ENCODE measurements at places on chromosomes 1 and 21.
A peak's percentile ranks its signal among the peaks of the same experiment; 100 is the strongest.

DNA sequence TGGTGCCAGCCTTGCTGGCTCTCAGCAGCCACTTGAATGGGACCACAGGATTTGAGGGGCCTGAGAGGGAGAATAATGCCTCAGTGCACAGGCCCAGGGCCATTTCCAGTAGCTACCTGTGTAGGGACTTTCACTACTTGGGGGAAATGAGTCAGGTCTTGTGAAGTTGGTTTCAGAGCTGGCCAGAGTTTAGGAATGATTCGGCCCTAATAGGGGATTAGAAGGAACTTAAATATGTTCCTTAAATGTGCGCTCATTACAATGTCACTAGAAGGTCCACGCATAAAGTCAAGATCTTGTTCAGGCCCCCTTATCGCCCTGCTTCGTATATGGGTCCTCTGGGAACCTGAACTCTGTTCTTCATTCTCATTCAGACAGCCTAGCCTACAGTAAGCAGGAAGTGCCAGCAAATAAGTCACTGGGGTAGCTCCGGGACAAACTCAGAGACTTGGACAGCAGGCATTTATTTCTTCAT is 5.6 kb upstream of the AKR1A1 start:
- DNase-seq: no peak

- DNase-seq: no peak
Measured at GRCh38 chr1:3588395-3588794, 22.9 kb downstream of the MEGF6 start.

- peak; percentile 5 for DNase-seq
Measured at GRCh38 chr1:28718586-28719331, 18.0 kb upstream of the YTHDF2 start.

DNA sequence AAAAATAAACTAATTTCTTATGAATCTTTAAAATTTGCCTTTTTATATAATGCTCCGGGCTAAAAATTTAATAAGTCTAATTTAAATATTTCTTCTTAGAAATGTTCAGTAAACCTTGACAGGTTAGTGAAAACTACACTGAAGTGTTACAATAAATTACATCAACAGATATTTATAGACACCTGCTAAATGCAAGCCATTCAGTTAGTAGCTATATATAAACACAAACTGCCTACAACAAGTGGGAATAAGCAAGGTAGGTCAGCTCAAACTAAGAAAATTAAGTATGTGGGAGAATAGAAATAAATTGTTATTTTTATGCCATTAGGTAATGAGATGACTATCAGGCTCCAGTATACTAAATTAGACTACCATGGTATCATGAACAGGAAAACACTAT is 215.6 kb downstream of the DENND1B start:
- DNase-seq: no peak

DNA sequence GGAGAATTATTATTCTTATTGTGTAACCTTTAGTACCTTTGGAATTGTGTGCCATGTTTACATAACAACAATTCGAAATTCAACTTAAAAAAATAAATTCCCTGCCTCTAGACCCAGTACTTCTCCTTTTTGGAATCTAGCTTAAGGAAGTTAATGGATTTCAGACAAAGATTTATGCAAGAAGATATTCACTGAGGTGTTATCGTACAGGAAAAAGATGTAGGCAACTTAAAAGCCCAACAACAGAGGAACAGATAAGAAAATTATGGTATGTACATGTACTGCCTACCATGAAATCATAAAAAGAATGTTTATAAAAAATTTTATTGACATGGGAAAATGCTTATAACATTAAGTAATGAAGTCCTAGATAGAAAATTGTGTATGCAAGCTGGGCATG is 18.2 kb upstream of the STMN1 start:
- no peak for DNase-seq

- no peak for DNase-seq
Measured at GRCh38 chr1:171868217-171868803, 27.0 kb downstream of the DNM3 start.

DNA sequence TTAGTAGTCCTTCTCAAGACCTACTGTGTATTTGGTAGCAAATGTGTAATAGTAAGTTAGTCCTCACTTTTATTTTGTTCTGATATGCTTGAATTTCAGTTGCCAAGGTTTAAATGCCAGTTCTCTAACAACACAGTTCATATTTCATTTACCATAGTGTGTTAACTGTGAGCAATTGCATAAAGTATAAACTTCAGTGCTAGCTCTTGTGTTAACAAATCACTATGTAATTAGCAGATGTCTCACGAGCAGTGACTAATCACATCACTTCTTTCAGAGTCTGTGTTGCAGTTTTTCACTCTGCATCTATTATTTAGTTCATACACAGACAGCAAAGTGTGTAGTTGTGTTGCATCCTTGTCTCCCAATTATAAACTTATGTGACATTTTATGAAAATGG is 47.8 kb downstream of the ZMYM4 start:
- no peak for DNase-seq

DNA sequence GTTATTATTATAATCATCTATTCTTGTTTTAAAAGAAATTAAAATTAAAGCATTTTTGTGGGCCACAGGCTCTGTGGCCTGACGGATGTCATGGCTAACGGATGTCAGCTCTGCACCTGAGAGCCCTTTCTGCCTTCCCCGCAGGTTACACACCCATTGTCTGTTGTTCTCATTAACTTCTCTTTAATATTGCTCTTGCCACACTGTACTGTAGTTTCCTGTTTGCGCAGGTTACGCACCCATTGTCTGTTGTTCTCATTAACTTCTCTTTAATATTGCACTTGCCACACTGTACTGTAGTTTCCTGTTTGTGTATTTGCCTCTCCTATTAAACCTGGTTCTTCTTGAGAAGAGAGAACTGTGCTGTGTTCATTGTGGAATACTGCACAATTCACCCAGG is 294.4 kb upstream of the PLXNA2 start:
- no peak for DNase-seq

DNA sequence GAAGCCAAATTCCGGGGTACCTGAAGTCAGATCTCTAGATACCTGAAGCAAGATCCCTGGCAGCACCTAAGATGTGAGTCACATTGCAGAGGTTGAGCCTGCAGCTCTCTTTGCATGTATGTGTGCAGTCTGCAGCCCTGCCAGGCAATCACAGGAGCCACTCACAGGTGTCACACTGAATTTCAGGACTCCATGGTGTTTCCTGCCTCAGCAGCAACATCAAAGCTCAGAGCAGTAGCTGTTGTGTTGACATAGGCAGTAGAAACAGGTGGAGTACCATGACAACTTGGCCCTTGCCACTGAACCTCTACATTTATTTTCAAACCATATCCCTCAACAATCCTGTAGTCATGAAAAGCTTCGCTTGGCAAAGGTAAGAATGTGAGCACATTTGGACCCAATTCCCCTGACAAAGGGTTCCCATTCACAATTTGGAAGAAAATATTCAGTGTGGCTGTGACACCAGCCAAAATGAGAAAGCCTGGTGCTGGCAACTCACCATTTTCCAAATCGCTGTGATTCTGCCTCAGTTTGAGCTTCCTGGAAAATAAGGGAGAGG is 419.8 kb upstream of the NFIA start:
- no peak for DNase-seq

- no peak for DNase-seq
Measured at GRCh38 chr1:113021430-113022085, 51.4 kb upstream of the LRIG2 start.

GRCh38 chr1:196897158-196897828 is 9.4 kb downstream of the CFHR4 start:
- no peak for DNase-seq

DNA sequence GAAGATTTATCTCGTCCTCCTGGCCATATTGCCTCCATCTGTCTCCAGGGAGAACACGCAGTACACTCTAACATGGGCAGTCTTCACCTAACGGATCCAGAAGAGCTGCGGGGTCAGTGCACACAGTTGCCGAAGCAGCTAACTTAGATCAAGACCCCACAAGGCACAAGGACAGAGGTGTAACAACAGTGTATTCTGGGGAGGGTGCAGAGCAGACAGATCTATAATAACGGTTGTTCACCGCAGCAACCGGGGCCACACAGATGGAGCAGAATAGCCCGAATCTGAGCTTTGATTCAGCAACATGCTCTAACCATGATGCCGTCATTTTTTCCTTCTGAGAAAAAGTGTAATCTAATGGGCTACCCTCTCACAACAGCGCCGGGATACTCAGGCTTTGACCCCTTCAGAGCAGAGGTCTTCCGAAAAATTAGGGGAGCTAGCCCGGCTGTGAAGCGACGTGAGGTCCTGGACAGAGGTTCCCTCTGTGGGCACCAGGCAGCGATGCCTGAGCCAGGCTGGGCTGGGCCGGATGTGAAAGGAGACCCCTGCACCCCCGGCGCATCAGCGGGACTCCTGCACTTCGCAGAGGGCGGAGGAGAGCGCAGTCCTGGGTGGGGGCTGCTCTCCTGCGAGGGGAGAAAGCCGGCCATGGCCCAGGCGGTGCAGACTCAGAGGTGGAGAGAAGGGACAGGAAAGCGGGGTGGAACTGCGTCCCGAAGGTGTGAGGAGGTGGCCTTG is 57.5 kb downstream of the BCL9 start:
- DNase-seq: no peak

GRCh38 chr1:951364-951763 is 7.7 kb downstream of the NOC2L start:
- DNase-seq: no peak

GRCh38 chr1:159307346-159308020 is 5.3 kb downstream of the FCER1A start:
- no peak for DNase-seq

- no peak for DNase-seq
Measured at GRCh38 chr1:85088408-85088784, 40.1 kb upstream of the MCOLN3 start.
